ENCODE measurements at places on chromosomes 4 and X.

DNA sequence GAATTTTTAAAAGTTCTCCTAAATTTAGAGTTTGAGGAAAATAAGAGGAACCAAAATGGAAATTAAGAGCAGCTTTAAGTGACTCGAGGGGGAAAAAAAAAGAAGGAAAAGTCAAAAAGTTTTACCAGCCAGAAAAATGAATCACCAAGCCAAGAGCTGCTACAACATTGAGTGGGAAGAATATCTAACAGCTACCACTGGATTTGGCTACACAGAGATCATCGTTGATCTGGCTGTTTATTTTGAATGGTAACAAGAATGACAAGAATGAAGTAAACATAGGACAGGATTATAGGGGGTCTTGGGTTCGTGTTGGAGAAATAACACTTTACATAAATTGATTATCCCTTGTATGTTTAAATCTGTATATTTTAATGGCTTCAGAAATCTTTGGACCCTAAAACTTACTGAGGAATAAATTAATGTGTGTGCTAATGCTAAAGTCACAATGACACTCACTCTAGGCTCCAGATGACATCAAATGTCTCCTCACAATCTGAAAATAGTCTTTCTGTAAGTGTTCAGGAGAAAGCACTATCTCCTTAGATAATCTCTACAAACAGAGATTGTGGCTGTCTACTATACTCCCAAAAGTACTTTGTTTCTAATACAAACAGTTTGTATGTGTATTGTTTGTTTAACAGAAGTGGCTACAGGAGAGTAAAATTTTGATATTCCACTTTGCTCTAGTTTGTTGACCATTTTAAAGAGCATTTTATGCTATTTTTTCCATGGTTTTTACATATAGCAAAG lies 3.1 kb upstream of the CSN3 start:
- DNase-seq: no peak

DNA sequence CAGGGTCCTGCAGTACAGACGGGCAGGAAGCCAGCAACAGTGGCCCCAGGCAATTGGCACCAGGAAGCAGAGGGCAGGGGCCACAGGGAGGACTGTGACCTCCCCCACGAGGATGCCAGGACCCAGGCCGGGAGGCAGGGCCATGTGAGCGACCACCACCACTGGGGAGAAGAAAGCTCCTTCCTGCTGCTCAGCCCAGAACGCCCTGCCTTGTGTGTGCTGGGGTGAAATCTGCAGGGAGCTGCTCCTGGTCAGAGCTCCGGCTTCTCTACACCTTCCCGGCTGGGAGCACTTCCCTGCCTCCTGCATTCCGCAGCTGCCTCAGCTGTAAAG lies 100.4 kb downstream of the HMX1 start:
- no peak for DNase-seq

GRCh38 chrX:153921070-153921469 lies 5.0 kb downstream of the ARHGAP4 start:
- no peak for DNase-seq

GRCh38 chr4:41012293-41012692 lies 202.0 kb downstream of the APBB2 start:
- no peak for DNase-seq

- DNase-seq: no peak
Measured at GRCh38 chr4:11436084-11436483, 7.4 kb upstream of the HS3ST1 start.

GRCh38 chrX:134459683-134460004 lies 321 bp upstream of the HPRT1 start:
- DNase-seq: no peak

- DNase-seq: no peak
Measured at GRCh38 chr4:187190390-187190789, 466.7 kb upstream of the FAT1 start.

GRCh38 chr4:70945452-70946055 lies 43.4 kb downstream of the MOB1B start:
- DNase-seq: no peak

- DNase-seq: peak; percentile 33
Measured at GRCh38 chr4:164731827-164732474, 22.0 kb upstream of the SMIM31 start.

DNA sequence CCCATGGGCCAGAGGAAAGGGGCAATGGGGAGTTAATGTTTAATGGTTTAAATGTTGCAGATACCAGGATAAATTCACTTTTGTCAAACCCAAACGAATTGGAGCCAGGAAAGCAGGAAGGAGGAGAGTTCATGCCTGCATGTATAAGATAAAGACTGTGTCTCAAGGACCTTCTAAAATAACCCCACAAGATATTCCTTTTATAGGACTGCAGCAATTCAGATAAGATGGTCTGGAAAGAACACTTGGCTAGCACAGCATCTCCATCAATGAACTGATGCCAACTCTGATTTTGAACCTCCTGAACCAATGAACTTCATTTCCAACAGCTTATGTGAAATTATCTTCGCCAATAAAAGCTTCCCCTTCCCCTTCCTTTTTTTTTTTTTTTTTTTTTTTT lies 31.3 kb upstream of the LONRF3 start:
- no peak for DNase-seq

GRCh38 chr4:2063557-2064275 lies 4.6 kb downstream of the NAT8L start:
- DNase-seq: no peak

DNA sequence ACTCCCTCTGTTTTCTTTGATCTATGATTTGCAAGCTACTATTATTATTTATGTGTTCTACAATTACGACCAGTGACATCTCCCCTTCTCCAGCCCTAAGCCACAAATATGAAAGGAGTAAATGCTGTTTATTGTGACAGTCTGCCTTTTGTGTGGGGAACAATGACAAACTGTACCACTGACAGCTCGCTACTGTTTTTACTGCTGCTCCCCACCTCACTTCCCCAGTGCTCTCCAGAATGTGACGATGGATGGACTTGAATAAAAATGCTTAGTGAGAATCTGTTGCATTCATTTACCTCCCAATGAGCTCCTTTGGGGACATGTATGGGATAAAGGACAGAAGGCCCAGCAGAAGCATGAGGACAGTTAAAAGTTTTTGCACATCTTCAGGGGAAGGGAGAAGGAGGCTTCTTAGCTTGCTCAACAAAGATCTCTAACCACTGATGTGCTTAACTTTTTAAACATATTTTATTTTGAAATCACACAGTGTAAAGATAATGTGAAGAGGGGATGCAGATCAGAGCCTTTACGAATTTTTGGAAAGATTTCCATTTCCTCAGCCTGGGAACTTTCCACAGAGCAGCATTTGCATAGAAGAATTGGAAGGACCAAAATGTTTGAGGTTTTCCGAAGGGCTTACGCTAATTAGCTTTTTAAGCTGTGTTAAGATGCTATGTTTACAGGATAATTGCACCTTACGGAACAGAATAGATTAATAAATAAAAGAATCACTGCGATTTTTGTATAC lies 485.1 kb upstream of the TENM3 start:
- no peak for DNase-seq

- no peak for DNase-seq
Measured at GRCh38 chr4:142077048-142077447, 440.7 kb downstream of the IL15 start.

DNA sequence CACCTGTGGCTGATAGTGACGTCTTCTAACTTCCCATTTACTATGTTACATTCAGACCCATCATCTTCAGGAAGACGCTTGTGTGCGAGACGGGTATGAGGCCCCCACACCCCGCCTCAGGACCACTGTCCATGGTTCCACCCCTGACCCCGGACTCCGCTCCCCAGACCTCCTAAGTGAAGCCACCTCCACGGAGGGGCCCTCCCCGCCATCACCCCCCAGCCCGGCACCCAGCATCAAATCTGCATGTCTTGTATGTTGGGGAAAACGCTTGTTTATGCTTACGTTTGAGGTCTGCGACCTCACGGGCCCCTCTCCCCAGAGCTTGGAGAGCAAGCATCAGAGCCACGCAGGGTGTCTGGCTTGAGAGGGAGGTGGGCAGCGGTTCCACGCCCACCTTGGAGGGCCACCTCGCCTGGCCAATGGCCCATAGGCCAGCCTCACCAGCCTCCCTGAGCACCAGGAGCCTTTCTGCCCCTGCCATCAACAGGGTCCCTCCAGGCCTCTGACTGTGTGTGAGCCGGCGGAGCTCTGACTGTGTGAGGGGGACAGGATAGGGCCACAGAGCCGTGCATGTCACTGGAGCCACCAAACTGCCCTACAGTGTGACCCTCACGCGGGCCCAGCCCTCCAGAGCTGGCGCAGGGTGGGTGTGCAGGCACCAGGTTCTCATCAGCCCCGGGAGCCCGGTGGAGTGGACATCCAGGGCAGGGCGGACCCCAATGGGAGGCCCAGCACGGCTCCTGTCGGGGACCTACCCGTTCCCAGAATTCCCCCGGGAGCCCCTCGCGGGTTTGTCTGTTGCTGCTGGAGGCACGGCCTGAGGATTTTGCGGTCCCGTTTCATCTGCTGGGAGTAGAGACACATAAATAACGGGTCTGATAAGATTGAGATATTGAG lies 88.4 kb upstream of the NKX1-1 start:
- DNase-seq: no peak

GRCh38 chr4:114807357-114807756 lies 208.8 kb downstream of the UGT8 start:
- no peak for DNase-seq

- no peak for DNase-seq
Measured at GRCh38 chr4:107956011-107956410, 24.7 kb downstream of the CYP2U1 start.

DNA sequence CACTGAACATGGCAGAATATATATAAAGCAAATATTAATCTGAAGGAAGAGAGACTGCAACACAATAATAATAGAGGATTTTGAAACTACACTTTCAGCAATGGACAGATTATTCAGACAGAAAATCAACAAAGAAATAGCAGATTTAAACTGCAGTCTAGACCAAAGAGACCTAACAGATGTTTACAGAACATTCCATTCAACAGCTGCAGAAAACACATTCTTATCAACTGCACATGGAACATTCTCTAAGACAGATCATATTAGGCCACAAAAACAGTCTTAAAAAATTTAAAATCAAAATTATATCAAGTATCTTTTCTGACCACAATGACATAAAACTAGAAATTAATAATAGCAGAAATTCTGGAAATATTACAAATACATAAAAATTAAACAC lies 27.1 kb downstream of the CENPE start:
- DNase-seq: no peak

DNA sequence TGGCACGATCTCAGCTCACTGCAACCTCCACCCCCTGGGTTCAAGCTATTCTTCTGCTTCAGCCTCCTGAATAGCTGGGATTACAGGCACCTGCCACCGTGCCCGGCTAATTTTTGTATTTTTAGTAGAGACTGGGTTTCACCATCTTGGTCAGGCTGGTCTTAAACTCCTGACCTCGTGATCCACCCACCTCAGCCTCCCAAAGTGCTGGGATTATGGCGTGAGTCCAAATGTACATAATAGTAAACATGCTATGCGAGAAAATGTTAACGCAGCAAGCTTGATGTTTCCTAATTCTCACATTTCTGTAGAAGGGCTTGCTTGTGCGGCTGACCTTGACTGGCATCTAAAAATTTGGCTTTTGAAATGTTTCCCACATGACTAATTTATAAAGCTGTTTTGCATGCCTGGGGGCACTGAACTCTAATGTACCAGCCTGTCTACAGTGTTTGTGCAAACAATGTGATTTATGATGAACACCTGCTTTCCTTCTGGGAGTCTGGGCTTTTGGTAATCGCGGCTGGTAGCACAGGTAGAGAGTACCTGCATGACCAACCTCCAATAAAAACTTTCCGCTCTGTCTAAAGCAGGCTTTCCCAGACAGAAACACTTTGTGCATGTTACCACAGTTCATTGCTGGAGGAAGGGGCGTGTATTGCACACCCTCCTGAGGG lies 216.8 kb downstream of the IL15 start:
- no peak for DNase-seq

DNA sequence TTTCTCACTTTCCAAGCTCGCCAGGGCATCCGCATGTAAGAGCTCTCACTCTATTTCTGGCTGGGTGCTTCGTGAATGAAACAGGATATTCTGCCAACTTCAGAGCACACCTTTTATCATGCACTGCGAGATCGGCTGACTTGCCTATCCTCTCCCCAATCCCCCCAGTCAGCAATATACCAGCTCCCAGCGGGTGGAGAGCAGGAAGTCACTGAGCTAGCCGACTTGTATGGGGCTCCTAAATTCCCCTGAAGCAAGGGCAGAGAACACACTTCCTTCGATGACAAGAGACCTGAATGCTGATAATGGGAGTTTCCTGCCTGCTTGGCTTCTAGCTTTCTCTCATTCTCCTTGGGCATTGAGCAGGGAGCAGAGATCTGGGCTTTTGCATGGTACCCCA lies 33.8 kb upstream of the MAMLD1 start:
- no peak for DNase-seq

DNA sequence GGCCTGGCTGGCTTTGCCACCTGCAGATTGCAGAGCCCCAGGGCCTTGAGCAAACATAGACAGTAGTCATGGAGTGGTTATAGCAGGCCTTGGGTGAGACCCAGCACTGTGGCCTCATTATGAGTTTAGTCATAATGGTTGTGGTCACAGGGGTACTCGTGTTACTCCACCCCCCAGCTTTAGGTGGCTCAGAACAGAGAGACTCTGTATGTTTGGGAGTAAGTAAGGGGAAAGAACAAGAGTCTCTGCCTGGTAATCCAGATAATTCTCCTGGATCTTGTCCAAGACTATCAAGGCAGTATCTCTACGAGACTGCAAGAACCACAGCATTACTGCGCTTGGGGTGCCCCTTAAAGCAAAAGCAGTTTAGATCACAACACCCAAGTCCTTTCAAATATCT lies 62.3 kb upstream of the SCRG1 start:
- DNase-seq: no peak

DNA sequence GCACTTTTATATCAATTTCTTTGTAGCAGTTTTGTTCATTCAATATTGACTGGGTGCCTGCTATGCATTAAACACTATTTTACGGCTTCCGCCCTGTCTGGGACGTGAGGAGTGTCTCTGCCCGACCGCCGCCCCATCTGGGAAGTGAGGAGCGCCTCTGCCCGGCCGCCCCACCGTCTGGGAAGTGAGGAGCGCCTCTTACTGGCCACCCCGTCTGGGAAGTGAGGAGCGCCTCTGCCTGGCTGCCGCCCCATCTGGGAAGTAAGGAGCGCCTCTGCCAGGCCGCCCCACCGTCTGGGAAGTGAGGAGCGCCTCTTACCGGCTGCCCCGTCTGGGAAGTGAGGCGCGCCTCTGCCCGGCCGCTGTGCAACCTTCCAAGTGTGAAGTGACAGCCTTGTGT lies 68.1 kb downstream of the RPS3A start:
- DNase-seq: no peak

DNA sequence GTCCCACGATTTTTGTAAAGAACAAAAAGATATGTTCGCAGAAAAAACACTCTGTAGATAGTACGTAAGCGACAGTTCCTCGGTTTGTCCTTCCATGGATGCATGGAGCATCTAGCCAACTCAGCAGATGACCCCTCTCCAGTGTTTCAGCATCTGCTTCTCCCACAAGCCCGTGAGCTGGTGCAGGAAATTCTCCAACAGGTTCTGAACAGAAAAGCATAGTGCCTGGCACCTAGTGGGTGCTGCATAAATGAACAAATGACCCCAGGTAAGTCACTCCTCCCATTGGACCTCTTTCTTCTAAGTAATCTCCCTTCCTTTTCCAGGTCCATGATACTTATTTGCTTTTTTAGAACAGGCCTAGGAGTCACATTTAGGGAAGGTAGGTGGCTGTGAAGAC lies 966 bp upstream of the KIAA0232 start:
- no peak for DNase-seq

- peak; percentile 97 for DNase-seq
Measured at GRCh38 chr4:47463235-47463956, at the start of gene COMMD8. COMMD8 (minus strand) TSS chr4:47463702; CDS start chr4:47463651, 51 bp downstream.

All from central memory CD4-positive, alpha-beta T cell (primary cell).